ENCODE measurements at places on chromosomes 12 and 14.

DNA sequence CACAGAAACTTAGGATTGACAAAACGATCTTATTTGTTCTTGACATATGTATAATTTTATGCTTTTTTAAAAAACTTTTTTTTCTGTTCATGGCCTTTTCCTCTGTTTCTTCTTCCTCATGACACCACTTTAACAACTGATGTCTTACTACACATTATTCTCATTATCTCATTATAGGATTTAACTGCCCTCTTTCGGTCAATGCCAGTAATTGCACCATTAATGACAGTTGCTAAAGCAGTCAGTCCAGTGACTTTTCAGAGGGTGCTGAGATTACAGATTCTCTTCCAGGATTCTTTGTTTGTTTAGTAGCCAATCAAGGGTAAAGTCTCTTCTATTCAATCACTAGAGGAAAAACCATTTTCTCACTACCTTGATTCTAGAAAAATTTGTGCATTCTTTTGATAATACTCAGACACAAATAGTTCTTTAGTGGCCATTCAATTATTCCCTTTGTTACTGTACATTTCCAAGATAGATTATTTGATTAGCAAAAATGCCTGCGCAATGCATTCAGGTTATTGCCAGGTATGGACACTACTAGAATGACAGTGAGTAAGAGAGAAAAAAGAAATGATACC, 50.1 kb downstream of the KLRG1 start:
- DNase-seq, result no peak

DNA sequence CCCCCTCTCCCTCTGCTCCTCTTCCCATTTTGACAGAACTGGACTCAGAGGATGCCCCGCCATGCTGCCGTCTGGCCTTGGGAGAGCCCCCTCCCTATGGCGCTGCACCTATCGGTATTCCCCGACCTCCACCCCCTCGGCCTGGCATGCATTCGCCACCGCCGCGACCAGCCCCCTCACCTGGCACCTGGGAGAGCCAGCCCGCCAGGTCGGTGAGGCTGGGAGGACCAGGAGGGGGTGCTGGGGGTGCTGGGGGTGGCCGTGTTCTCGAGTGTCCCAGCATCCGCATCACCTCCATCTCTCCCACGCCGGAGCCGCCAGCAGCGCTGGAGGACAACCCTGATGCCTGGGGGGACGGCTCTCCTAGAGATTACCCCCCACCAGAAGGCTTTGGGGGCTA, 1.5 kb downstream of the NFATC4 start:
- DNase-seq, result no peak

GRCh38 chr12:32201976-32202375, 95.3 kb downstream of the BICD1 start:
- no peak for DNase-seq

DNA sequence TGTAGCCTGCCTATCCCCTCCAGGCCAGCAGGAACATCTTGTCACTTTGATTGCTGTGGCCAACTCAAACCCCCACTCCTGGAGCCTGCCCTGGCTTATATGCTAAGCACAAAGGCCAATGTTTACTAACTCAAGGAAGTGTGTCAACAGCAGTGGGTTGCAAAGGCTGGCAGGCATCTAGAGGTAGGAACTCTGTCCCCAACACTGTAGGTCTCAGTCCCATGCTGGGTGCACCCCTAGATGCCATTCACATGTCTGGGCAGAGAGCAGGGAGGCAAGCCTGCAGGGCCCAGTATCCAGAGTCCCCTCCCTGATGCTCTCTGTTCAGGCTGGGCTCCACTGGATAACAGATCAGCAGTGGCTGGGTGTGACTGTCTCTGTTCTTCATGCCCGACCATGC, 1.6 kb upstream of the HPD start:
- no peak for DNase-seq

DNA sequence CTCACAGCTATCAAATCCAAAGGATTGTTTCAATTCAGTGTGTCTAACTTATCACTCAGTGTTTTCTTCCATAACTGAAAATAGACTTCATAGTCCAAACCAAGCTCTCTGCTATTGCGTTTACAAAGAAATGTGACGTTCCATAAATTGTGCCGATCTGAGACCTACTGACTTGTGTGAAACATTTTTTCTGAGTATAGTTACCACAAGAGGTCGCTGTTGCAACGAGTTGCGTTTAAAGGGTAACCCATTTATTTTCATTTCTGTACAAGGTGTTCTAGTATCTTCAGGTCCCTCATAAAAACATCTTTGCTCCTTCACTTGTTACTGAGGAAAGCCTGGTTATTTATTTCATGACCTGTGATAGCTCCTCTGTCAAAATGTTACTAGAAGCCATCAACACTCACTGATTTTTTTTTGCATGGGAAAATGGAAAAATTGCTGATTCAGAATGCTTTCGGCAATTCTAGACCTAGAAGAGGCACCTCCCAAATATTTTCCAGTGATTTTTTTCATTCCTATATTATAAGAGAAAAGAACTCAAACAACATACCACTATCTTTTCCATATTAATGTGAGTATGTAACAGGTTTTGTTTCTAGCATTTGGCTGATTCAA, 60.9 kb upstream of the OR4E1 start:
- DNase-seq, result no peak

GRCh38 chr12:46788072-46788887, 37.5 kb downstream of the SLC38A4 start:
- DNase-seq, result no peak

- DNase-seq, result no peak
Measured at GRCh38 chr12:93946542-93947150, 201.7 kb upstream of the PLXNC1 start.

DNA sequence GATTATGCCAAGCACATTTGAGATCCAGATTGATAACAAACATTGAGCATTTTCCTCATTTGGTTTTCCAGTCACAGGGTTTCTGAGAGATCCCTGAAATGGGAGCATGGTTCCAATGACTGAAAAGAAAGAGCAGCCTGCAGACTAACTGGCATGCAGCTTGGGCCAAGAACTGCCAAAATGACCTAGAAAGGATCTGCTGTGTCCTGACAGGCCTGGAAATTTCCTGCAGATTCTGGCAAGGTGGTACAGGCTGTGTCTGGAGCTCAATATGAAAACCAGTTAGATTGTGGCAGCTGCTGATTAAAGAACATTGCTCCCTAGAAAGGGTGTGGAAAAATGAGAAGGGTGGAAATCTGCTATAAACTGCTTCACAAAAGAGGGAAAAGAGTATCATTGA, 417.3 kb downstream of the IPO8 start:
- DNase-seq, result no peak

GRCh38 chr12:95674631-95675030, 115.9 kb downstream of the NTN4 start:
- no peak for DNase-seq

DNA sequence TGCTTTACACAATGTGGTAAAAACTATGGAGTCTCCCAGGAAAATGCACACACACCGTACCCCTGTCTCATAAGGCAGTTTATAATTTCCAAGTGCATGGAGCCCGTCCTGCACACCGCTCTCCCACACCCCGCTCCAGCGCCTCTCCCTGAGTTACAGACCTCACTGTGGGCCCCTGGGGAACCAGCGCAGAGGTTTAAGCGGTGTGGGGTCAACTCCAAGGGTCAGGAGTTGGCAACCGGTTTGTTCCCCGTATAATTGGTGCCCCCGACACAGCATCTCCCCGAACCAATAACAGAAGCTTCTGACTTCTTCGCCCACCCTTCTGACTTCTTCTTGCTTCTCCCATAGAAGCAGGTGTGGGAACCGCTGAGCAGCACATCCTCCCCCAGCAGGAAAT, 58.4 kb upstream of the DDX11 start:
- no peak for DNase-seq

DNA sequence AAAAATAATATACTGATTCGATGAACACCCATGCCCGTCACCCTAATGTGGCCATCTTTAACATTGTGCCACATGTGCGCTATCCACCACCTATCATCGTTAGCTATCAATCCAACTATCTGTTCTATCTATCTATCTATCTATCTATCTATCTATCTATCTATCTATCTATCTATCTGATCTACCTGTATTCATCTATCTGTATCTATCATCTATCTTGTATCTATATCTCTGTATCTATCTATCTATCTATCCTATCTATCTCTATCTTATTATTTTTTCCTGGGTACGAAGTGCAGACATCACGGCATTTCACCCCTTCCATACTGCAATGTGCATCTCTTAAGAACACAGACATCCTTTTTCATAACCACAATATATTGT, 106.7 kb downstream of the PTPN11 start:
- no peak for DNase-seq

GRCh38 chr14:55665067-55665675, 85.2 kb downstream of the KTN1 start:
- no peak for DNase-seq

GRCh38 chr14:94213741-94214140, 39.6 kb downstream of the PPP4R4 start:
- DNase-seq, result no peak

- no peak for DNase-seq
Measured at GRCh38 chr12:120845696-120846095, 58.5 kb downstream of the SPPL3 start.

- no peak for DNase-seq
Measured at GRCh38 chr12:66538970-66539369, 139.9 kb downstream of the GRIP1 start.

DNA sequence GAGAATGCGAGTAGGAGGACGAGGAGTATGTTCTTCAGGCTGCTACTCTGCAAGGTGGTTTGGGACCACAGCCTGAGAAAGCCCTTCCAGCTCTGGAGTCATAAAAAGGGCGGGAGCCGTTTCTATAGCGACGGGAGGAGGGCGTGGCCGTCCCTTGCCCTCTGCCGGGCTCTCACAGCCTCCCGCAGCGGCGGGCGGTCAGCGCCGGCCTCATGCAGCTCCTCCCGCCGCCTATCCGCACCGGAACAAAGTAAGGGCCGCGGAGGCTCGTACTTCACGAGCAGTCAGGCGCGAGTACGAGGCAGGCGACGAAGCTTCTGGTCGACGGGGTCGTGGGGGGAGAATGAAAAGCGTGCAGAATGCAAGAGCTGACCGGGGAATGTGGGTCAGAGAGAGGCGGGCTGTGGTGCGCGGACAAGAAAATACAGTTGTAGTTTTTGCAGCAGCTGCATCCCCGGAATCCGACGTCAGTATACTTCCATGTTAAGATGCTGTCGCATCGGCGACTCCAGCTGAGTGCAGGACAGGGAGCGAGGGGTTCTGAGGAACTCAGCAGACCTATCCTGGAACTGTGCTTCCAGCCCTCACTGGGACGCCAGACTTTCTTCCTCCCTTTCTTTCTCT, at the start of gene DYRK4:
Gene DYRK4 (plus strand): TSS at position 175 of the 624 bp plus-strand sequence. CDS start 38 bp downstream, at position 213.
- peak; percentile 22 for DNase-seq

DNA sequence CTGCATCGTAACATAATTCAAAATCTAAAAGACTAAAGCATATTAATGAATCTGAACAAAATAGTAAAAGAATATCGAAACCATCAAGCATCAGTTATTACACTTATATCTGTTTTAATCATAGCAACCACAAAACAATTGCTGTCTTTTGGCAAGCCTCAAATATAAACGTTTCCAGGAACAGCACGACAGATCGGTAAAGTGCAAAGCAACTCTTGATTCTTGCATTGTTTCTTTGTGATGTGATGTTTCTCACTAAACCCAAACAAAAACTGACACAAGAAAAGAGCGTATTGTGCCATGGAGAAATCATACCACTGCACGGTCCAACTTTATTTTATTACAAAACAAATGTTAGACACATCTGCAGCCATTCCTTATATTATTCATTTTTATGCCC, 9.2 kb upstream of the MYF6 start:
- DNase-seq, result no peak

DNA sequence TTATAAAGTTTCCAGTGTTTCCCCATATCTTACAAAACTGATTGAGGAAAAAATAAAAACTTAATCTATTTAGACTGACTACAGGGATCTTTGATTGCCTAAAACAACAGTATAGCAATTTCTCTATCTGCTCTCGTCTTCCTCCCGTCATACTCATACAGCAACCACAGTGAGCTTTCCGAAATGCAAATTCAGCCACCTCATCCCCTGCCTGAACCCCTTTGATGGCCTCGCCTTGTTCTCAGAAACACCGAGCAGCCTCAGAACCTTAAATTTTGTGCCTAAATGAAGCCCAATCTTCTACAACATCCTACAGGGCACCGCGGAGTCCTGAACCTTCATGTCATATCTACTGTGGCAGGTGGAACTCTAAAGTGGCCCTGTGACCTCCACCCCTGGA, 223.7 kb upstream of the TMEM132C start:
- DNase-seq, result no peak

DNA sequence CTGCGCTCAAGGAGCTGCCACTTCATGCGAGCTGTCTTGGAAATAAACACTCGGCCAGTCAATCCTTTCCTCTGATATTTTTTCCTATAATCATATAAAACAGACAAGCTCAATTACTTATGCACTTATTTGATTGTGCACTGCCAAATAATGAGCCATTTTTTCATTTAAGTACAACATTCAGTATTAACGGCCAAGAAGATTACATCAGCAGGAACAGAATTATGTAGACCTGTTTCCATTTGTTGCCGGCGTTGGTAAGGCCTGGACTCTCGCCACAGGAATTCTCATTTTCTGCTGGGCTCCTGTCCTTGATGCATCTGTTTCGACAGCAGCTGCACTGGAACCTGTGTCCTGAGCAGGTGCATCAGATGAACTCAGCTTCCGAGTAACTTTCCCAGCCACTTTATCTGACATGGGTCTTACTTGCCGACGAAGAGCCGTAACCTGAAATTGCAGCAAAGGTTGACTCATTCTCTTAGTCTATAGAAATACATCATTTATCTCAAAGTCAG, 110.2 kb downstream of the KIF21A start:
- DNase-seq, result no peak

GRCh38 chr14:23177181-23177580, 6.3 kb downstream of the SLC7A8 start:
- DNase-seq, result no peak

DNA sequence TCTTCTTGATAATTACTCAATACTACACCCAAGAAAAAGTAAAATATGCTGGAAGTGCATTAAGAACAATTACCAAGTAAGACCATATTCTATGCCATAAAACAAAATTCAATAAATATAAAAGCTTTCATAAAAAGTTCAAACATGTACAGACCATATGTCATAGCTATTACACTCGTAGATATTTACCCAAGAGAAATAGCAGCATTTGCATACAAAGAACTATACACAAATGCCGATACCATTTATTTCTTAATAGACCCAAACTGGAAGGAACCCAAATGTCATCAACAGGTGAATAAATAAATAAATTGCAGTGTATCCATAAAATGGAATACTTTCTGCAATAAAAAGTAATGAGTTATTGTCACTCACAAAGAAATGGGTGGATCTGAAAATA, 78.3 kb upstream of the SLC16A7 start:
- DNase-seq, result no peak

GRCh38 chr14:100076133-100076532, 10.9 kb downstream of the EVL start:
- peak; percentile 11 for DNase-seq

DNA sequence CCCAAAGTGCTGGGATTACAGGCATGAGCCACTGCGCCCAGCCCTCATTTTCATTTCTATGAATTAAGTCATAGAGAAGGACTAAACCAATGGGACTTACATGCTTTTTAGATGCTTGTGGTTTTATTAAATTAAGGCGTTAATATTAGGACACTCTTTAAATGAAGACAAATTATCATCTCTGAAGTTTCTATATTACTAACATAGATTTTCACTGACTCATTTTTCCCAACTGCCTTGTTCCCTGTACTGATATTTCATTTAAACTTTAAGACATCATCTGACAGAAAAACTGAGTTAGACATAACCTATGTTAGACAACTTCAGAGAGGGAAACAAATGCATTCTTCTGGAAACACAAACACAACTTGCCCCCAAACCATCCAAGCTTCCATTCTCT, 99.8 kb downstream of the BTG1 start:
- no peak for DNase-seq

- DNase-seq, result no peak
Measured at GRCh38 chr14:67002994-67003753, 186.1 kb upstream of the GARIN2 start.

GRCh38 chr12:106019144-106019543, 119.6 kb downstream of the NUAK1 start:
- DNase-seq, result no peak

Data from caudate nucleus (tissue), 63 donors.